Camera-type eye (tissue), 1 donor: ENCODE measurements at places on chromosomes 13 and 19. TPM values are rescaled to one million over a fixed set of nuclear protein-coding genes. Genes with fewer than 3 reads are reported as not detected.

VAV1 gene
- total RNA-seq, result 4.9 TPM

ZNF98 gene
- 7.1 TPM for total RNA-seq

SIGLEC8 gene
- not detected for total RNA-seq

MIPEP gene
- 19.4 TPM for total RNA-seq

PNMA8A gene
- total RNA-seq, result 72.3 TPM

WDR88 gene
- total RNA-seq, result not detected

ZSCAN18 gene
- total RNA-seq, result 140 TPM

ANO8 gene
- total RNA-seq, result 26.3 TPM

LILRB5 gene
- total RNA-seq, result 2.1 TPM

PLK5 gene
- total RNA-seq, result 0.16 TPM

KLHL1 gene
- 4.8 TPM for total RNA-seq

ZNF492 gene
- total RNA-seq, result 1.7 TPM

IGFL3 gene
- not detected for total RNA-seq
